CD8-positive, alpha-beta memory T cell (primary cell): ENCODE measurements at places on chromosomes 2 and 18. TPM values are rescaled to one million over a fixed set of nuclear protein-coding genes. Genes with fewer than 3 reads are reported as not detected.

- peaks cover 50% of the 10 kb centered on the region for H3K4me1 ChIP-seq
- no peak overlapping the region for H3K4me3 ChIP-seq
- no peak for DNase-seq
Measured at GRCh38 chr2:30149976-30150375, 3.2 kb downstream of the YPEL5 start.

DNA sequence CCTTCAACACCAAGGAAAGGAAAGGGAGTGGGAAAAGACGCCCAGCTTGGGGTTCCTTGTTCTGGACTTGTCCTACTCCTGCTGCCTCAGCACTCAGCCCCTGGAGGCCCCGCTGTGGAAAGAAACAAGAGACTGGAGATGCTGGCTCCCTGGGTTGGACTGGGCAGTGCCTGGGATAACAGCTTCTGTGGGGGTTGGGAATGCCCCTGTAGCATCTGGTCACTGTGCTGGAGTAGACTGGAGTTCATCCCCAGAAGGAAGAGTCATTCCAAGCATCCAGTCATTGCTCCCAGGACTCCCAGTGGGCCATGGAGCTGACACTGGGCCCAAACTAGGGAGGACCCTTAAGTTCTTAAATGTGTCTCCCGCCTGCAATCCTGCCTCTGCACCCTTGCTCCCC, 129.3 kb upstream of the HAAO start:
- no peak for DNase-seq
- H3K27ac ChIP-seq, result no peak overlapping the region
- no peaks in the 10 kb centered on the region for H3K27me3 ChIP-seq
- no peak overlapping the region for H3K4me3 ChIP-seq
- no peaks in the 10 kb centered on the region for H3K4me1 ChIP-seq

DNA sequence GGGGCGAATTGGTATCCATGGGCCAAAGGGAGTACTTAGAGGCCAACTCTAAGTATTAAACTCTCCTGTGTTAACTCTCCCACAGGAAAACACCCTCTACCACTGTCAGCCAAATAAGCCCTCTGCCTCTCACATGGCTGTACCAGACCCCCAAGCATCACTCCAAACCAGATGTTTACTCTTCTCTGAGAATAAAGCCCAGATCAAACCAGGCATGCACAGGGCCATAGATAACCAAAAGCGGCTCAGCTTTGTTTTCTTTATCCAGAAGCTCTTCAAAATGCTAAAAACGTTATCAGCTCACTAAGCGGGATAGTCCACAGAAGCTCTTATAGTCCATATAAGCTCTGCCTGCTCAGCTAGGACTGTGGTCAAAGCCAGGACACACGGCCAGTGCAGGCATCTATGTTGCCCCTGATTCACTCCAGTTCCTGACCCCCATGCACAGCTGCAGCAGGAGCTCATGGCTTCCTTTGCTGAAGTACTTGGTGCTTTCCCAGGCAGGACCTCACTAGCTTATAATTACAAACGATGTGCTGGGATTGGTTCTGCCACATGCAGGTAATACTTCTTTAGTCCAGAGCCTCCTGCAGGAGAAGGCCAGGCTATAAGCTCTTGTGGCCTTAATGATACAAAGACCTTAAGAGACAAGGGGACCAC, 21.0 kb upstream of the SEMA4C start:
- H3K4me1 ChIP-seq, result peaks cover 52% of the 10 kb centered on the region
- no peaks in the 10 kb centered on the region for H3K36me3 ChIP-seq
- peak overlapping the region; percentile 18 for H3K4me3 ChIP-seq
- H3K27me3 ChIP-seq, result no peaks in the 10 kb centered on the region
- DNase-seq, result no peak

GRCh38 chr2:164705412-164706167, 84.3 kb upstream of the GRB14 start:
- H3K4me1 ChIP-seq, result no peaks in the 10 kb centered on the region
- H3K27ac ChIP-seq, result no peak overlapping the region
- no peak overlapping the region for H3K4me3 ChIP-seq
- no peaks in the 10 kb centered on the region for H3K27me3 ChIP-seq

GRCh38 chr2:24885221-24886125, 34.6 kb downstream of the ADCY3 start:
- H3K4me1 ChIP-seq, result no peaks in the 10 kb centered on the region
- H3K27me3 ChIP-seq, result no peaks in the 10 kb centered on the region
- no peak overlapping the region for H3K4me3 ChIP-seq
- no peak overlapping the region for H3K27ac ChIP-seq
- no peak for DNase-seq
- no peaks in the 10 kb centered on the region for H3K36me3 ChIP-seq

DNA sequence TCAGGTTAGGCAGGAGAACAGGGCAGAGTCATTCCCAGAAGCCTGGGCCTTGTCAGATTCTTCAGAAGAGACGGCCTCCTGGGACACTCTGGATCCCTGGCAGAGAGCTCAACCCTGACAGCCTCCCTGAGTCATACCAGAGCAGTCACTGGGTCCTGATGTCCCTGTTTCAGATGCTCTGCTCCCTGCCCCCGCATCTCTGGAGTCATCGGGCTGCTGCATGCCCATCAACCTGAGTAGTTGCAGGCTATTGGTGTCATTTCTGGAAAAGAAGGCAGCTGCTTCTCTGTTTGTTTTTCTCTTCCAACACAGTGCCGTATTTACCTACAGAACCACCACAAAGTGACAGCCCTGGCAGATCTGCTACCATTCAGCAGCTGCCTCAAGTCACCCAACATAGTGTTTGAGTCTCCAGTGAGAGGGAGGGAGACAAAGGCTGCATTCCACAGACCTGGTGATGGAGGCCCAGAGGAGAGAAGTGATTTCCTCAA, 145.1 kb downstream of the B3GNT2 start:
- no peaks in the 10 kb centered on the region for H3K27me3 ChIP-seq
- DNase-seq, result no peak
- H3K27ac ChIP-seq, result no peak overlapping the region
- no peaks in the 10 kb centered on the region for H3K36me3 ChIP-seq
- no peak overlapping the region for H3K4me3 ChIP-seq

GRCh38 chr2:202096736-202097135, 23.7 kb downstream of the KIAA2012 start:
- no peak overlapping the region for H3K27ac ChIP-seq
- no peak for DNase-seq
- no peak overlapping the region for H3K4me3 ChIP-seq
- H3K4me1 ChIP-seq, result no peaks in the 10 kb centered on the region

GRCh38 chr2:119264781-119265692, 41.4 kb downstream of the STEAP3 start:
- DNase-seq, result no peak
- no peak overlapping the region for H3K27ac ChIP-seq
- no peaks in the 10 kb centered on the region for H3K27me3 ChIP-seq
- H3K4me3 ChIP-seq, result no peak overlapping the region

DNA sequence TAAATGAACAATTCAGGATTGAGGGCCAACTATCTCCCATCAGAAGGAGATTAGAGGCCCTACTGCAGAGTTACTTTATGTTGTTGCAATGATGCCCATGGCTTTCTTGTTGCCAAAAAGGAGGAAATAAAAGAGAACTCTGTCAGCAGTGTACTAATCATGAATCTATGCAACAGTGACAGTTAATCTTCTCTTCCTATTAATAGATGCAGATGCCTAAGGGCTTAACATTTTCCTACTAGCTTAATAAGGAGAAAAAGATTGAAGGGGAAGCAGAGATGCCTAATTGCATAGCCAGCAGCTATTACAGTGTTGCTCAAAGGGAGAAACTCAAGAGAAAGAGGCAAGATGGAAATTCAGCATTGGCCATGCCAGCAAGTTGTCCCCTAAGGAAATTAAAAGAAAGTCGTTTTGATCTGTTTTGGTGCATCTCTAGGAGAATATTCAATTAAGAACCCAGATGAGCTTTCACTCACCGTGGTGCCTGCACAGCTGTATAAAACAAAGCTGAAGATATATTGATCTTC, 107.1 kb upstream of the KCNJ3 start:
- no peaks in the 10 kb centered on the region for H3K27me3 ChIP-seq
- H3K4me1 ChIP-seq, result no peaks in the 10 kb centered on the region
- no peak overlapping the region for H3K27ac ChIP-seq
- H3K36me3 ChIP-seq, result no peaks in the 10 kb centered on the region
- no peak for DNase-seq
- H3K4me3 ChIP-seq, result no peak overlapping the region

DNA sequence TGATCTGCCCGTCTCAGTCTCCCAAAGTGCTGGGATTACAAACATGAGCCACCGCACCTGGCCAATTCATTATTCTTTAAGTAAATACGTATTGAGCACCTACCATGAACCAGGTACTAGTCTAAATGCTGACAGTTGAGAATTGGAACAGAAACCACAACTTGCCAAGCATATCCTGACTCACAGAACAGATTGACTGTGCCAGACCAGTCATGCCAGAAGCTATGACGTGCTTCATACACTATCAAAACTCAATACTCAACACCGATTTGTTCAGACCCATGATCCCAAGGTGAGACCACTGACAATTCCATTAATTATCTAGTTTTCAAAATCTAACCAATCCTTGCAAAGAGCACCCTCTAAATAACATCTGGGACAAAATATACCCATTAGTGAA, 148.6 kb downstream of the B3GNT2 start:
- DNase-seq, result no peak
- H3K27me3 ChIP-seq, result no peaks in the 10 kb centered on the region
- H3K27ac ChIP-seq, result no peak overlapping the region
- no peaks in the 10 kb centered on the region for H3K36me3 ChIP-seq

GRCh38 chr2:201156036-201156435, 26.9 kb upstream of the CASP10 start:
- H3K27me3 ChIP-seq, result no peaks in the 10 kb centered on the region
- peaks cover 35% of the 10 kb centered on the region for H3K36me3 ChIP-seq
- DNase-seq, result no peak
- peaks cover 17% of the 10 kb centered on the region for H3K4me1 ChIP-seq
- H3K27ac ChIP-seq, result no peak overlapping the region
- H3K4me3 ChIP-seq, result no peak overlapping the region

DNA sequence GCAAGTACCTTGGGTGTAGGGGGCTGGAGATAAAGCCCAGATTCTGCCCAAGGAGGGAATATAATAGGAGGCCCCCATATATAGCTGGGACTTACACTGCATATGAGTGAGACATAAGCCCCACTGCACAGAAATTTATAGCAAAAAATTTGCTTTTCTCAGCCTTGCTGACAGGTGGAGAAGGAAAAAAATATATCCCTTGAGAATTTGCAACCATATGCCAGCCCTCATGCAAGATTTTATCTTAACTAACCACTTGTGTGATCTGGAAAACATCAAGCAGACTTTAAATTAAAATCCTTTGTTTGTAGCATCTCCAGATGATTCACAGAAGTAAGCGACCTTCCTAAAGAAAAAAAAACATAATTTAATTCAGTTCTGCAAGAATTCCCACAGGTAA, 288.2 kb downstream of the BCL2 start:
- no peaks in the 10 kb centered on the region for H3K27me3 ChIP-seq
- no peaks in the 10 kb centered on the region for H3K36me3 ChIP-seq
- DNase-seq, result no peak
- H3K4me1 ChIP-seq, result no peaks in the 10 kb centered on the region

- no peaks in the 10 kb centered on the region for H3K27me3 ChIP-seq
- H3K4me3 ChIP-seq, result no peak overlapping the region
- no peaks in the 10 kb centered on the region for H3K36me3 ChIP-seq
- DNase-seq, result no peak
Measured at GRCh38 chr18:50616484-50617048, 56.7 kb downstream of the MAPK4 start.

GRCh38 chr2:40028792-40029488, 249.9 kb upstream of the THUMPD2 start:
- DNase-seq, result no peak
- H3K36me3 ChIP-seq, result no peaks in the 10 kb centered on the region
- H3K4me1 ChIP-seq, result no peaks in the 10 kb centered on the region
- no peak overlapping the region for H3K27ac ChIP-seq

GRCh38 chr2:241603686-241604085, 33.3 kb downstream of the THAP4 start:
- H3K4me3 ChIP-seq, result no peak overlapping the region
- peaks cover 1% of the 10 kb centered on the region for H3K4me1 ChIP-seq
- no peak for DNase-seq
- H3K27me3 ChIP-seq, result no peaks in the 10 kb centered on the region

- H3K27ac ChIP-seq, result no peak overlapping the region
- no peaks in the 10 kb centered on the region for H3K27me3 ChIP-seq
- no peaks in the 10 kb centered on the region for H3K36me3 ChIP-seq
- peaks cover 7% of the 10 kb centered on the region for H3K4me1 ChIP-seq
- no peak overlapping the region for H3K4me3 ChIP-seq
Measured at GRCh38 chr2:240236217-240237111, 96.0 kb upstream of the OTOS start.

GRCh38 chr2:238975408-238975807, 127.5 kb downstream of the TWIST2 start:
- DNase-seq, result no peak
- H3K27ac ChIP-seq, result no peak overlapping the region
- H3K4me1 ChIP-seq, result no peaks in the 10 kb centered on the region
- no peak overlapping the region for H3K4me3 ChIP-seq
- H3K36me3 ChIP-seq, result no peaks in the 10 kb centered on the region

DNA sequence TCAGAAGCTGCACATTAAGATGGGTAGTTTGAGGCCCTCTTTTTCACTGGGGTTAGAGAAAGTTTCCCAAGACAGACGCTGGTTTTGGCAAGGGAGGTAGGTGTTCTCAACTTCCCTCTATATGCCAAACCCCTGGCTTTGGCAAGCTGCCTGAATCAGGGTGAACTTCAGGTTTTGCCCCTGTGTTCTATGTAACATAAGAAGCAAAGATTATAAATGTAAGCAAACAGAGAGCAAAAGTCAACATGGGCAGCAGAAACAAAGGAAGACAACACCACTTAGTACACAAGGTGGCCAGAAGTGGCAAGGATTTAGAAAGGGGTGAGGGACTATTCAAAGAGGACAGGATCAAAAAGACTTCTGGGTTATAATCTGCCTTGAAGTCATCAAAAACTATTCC, 70.5 kb upstream of the TFCP2L1 start:
- H3K27me3 ChIP-seq, result no peaks in the 10 kb centered on the region
- no peak for DNase-seq
- H3K4me1 ChIP-seq, result no peaks in the 10 kb centered on the region
- peaks cover 30% of the 10 kb centered on the region for H3K36me3 ChIP-seq

- H3K4me1 ChIP-seq, result no peaks in the 10 kb centered on the region
- no peak for DNase-seq
- no peaks in the 10 kb centered on the region for H3K27me3 ChIP-seq
- H3K4me3 ChIP-seq, result no peak overlapping the region
- H3K36me3 ChIP-seq, result no peaks in the 10 kb centered on the region
Measured at GRCh38 chr2:6011921-6012320, 319.7 kb downstream of the SOX11 start.

DNA sequence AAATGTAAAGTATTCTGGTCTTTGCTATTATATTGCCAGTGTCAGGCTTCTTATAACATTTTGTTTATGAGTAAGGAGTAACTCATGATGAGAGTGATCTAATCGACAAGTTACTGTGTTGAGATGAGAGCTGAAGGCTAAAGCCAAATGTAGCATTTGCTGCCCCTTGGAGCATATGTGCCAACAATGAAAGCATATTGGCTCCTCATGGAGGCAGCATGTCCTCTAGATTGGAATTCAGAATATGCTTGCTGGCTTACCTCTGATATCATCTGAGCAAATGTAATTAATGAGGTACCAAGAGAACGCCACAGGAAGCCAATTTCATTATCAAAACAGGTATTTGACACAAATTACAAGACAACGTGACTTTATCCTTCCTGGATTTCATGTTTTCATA, 781.1 kb upstream of the FSHR start:
- H3K36me3 ChIP-seq, result no peaks in the 10 kb centered on the region
- H3K4me1 ChIP-seq, result no peaks in the 10 kb centered on the region
- H3K27me3 ChIP-seq, result no peaks in the 10 kb centered on the region
- no peak for DNase-seq

TBR1 gene
- total RNA-seq, result not detected

TUBA3E gene
- total RNA-seq, result not detected

KCNE4 gene
- not detected for total RNA-seq

ANKRD30B gene
- not detected for total RNA-seq

UNC80 gene
- total RNA-seq, result not detected

SOWAHC gene
- 0.15 TPM for total RNA-seq

CLHC1 gene
- 9.8 TPM for total RNA-seq

RAX gene
- not detected for total RNA-seq

ALPI gene
- not detected for total RNA-seq
